ENCODE measurements at places on chromosomes 1 and 21.

DNA sequence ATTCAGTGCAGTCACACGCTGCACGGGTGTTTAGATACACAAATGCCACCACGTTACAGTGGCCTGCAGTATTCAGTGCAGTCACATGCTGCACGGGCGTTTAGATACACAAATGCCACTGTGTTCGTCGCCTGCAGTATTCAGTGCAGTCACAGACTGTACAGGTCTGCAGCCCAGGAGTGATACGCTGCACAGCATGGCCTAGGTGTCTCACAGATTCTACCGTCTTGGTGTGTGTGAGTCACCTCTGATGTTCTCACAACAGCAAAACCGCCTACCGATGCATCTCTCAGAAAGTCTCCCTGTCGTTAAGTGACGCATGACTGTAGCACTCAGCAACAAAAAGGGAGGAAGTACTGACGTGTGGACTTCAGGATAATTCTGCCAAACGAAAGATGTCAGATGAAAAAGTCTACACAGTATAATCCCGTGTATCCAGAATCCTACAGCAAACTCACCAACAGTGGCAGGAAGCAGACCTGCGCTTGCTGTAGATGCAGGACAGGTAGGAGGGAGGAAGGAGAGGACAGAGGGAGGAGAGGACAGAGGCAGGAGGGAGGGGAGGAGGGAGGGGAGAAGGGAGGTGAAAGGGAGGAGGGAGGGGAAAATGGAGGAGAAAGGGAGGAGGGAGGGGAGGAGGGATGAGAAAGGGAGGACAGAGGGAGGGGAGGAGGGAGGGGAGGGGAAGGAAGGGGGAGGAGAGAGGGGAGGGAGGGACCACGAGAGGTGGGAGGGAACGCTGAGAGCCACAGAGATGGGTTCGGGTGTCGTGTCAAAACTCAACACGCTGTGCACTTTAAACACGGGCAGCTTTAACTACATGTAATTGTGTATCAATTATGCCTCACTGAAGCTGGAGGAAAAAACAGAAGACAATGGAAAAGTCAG is 36.3 kb upstream of the PCBP3 start:
- no peak for DNase-seq

DNA sequence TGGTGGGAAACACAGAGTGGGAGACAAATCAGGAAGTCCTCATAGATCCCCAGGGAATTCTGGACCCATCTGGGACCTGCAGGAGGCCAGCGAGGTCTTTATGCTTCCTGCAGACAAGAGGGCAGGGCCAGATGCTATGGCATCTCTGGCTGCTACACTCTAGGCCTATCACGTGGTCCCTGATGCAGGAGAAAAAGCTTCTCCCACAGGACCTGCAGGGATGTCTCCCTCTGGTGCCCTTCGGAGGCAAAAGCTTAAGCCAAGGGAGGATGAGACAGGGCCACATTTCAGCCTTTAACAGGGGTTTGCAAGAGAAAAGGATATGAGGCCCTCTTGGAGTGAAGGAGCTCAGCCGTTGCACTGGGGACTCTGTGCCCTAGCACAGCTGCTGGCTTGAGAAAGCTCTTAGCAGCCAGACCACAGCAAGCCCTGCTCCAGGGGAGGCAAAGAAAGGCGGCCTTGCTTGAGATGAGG is 243.0 kb downstream of the C1orf94 start:
- DNase-seq = no peak

DNA sequence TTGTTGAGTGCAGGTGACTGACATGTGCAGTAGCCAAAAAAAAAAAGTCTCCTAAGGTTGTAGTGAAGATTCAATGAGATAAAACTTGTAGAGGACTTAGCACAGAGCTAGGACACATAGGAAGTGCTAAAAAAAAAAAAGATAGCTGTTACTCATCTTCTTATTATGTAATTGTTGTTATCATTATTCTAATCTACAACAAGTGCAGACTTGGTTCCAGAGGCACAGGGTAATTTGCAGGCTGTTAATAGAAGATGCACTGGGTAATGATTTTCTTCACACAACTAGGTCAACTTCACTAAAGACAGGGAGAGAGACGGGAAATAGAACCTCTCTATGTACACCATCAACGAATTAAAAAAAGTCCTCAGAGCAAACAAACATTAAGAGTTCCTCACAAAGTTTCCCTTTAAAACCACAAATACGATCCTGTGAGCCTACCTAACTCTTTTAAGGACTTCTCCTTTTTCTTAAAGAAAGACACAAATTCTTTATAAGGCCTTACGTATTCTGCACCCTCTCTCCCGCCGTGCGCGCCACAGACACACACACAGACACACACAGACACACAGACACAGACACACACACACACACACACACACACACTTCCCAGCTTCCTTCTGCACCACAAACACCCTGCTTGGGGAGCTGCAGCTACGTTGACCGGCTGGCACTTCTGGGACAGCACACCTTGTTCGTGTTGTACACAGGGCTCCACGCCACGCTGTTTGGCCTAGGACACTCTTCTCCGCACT is 49.8 kb upstream of the GADD45A start:
- DNase-seq = peak; percentile 3

GRCh38 chr1:243268751-243269460 is 13.1 kb downstream of the SDCCAG8 start:
- no peak for DNase-seq

DNA sequence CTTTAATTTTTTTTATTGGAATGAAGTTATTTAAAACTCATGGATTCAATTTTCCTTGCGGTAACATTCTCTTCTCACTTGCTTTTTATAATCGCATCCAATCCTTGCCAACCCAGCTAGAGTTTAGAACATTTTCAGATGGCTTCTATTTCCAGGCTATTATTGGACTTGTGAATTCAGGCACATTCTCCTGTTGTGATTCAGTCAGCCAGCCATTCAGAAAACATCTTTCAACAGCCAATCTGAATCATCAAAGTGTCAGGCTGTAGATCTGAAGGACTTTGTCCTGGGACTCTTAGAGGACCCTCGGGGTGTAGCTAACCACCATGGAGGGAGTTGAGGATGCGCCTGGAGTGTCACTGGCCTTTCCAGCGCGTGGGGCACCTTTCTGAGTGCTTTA is 92.4 kb downstream of the PRDM2 start:
- no peak for DNase-seq

- DNase-seq = no peak
Measured at GRCh38 chr1:177287994-177288393, 117.2 kb downstream of the BRINP2 start.

DNA sequence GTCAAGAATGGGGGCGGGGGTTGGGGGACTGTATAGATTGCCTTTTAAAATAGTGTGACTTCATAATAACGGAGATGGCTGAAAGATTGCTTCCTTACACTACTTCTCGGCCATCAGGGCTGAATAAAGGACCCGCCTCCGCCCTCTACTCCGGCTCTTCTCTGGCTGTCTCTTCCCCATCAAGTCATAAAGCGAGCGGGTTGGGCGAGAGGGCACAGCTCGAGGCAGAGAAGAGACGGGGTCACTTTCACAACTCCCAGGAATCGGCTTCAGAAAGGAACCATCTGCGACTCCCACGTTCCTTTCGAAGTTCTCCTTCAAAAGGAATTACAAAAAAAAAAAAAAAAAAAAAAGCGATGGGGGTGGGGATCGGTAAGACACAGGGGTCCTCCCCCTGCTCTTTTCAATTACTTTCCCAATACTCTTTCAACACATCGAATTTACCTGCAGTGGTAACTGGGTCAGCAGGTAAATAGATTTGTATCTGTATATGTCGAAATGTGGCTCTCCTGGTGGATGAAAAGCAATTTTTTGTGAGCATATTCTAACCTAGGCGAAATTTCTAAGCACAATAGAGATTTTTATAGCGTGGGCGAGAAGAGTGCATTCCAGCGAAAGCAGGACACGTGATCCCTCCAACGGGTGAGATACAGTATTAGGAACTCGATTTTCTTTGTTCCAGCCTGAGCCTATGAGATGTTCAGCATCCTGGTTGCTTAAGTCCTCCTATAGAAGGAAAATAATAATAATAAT is 2.0 kb downstream of the LRRC7 start:
- DNase-seq = no peak

- DNase-seq = no peak
Measured at GRCh38 chr1:110292031-110292741, 47.0 kb upstream of the RBM15 start.

- no peak for DNase-seq
Measured at GRCh38 chr1:185720633-185721272, 13.4 kb upstream of the HMCN1 start.

DNA sequence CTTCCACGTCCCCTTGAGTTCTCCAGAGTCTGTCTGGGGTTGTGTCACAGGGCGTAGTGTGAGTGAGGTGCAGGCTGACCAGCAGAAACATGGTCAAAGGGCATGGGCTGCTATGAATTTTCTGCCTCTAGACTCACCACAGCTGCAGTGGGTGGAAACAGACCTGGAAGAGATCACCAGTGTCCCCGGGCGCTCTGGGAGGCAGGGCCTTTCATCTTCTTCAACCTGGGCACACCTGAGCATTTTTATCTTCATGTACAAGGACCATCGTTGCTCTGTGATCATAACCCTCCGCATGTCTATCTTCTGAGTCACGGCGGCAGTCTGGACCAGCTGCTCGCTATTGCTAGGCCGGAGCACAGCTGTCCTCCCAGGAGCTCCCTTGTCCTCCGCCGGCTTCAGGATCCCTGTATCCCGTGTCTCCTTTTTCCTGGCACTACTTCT is 29.6 kb downstream of the DEGS1 start:
- DNase-seq = no peak

GRCh38 chr1:6014130-6014999 is 22.1 kb upstream of the NPHP4 start:
- DNase-seq = no peak
